ENCODE measurements at places on chromosomes 13 and 19.

DNA sequence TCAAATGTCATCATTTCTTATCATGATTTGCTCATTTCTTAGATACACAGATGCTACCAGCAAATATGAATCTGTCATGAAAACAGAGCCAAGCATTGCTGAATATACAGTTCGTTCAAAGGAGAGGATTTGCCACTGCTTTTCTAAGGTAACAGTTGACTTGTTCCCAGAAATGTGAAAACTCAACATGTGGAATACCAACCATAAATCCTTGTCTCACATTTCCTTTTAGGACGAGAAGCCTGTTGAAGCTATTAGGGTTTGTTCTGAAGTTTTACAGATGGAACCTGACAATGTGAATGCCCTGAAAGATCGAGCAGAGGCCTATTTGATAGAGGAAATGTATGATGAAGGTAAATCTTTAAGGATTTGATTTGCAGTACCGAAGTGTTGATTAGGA lies 86.7 kb downstream of the DNAJC3 start:
- no peak for DNase-seq

DNA sequence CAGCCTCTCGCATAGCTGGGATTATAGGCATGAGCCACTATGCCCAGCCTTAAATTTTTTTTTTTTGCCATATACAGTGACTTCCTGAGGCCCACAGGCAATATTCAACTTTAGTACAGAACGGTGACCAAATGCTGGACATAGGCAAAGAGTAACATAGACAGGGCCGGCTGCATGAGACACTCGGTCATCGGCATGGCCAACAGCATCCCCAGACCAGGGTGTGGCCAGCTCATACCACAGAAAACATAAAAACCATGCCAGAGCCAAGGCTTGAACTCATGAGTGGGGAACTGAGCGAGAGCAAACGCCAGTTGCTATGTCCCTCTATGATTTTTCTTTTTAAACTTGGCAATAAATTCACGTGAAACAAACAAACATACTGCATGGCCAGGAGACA lies 17.0 kb downstream of the KANK2 start:
- DNase-seq, result no peak

- no peak for DNase-seq
Measured at GRCh38 chr19:6424195-6424938, at the start of gene KHSRP. Gene KHSRP, minus strand, starts transcription at chr19:6424811. Its CDS starts 110 bp downstream, at chr19:6424701.

- no peak for DNase-seq
Measured at GRCh38 chr13:78608688-78609463, 5.5 kb upstream of the POU4F1 start.

DNA sequence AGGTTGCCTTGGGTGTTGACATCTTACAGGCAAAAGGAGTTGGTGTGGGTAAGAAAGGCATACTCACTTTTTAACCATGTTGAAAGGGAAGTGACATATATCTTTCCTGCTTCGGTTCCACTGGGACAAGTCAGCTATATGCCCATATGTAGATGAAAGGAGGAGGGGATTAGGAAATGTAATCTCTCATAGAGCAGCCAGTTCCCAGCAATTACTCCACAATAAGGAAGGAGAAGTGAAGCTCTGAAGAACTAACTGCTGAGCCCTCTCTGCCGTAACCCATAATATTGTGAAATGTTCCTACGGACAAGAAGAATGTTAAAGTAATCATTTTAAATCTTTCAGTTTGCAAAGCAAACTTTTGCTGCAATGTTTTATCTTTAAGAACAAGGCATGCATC lies 82.2 kb downstream of the EDNRB start:
- DNase-seq, result no peak

DNA sequence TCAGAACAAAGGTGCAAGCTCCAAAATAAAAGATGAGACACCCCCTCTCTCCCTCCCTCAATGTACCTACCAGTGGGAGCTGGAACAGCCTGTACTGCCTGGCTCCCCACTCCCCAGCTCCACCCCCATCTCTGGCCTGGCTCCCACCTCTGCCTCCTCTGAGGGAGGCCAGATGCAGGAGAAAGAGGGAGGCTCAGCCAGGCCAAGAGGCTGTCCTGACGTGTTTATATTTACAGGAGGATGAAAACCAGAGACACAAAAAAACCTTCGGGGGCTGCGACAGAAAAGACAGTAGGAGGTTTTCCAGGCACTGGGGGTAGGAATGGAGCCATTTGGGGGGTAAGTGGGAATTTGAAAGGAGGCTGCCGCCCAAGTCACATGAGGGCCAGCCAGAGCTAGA lies 19.7 kb downstream of the ARHGEF18 start:
- no peak for DNase-seq

- no peak for DNase-seq
Measured at GRCh38 chr13:80742033-80742432, 401.1 kb upstream of the SPRY2 start.

GRCh38 chr13:66995203-66995611 lies 234.9 kb downstream of the PCDH9 start:
- no peak for DNase-seq

GRCh38 chr13:35472323-35472881 lies 4.1 kb downstream of the MAB21L1 start:
- no peak for DNase-seq

Data from CD4-positive, alpha-beta T cell treated with Interleukin-2 at 100 ng/mL for 4 hours (primary cell).